ENCODE measurements at places on chromosomes 12 and 14.

DNA sequence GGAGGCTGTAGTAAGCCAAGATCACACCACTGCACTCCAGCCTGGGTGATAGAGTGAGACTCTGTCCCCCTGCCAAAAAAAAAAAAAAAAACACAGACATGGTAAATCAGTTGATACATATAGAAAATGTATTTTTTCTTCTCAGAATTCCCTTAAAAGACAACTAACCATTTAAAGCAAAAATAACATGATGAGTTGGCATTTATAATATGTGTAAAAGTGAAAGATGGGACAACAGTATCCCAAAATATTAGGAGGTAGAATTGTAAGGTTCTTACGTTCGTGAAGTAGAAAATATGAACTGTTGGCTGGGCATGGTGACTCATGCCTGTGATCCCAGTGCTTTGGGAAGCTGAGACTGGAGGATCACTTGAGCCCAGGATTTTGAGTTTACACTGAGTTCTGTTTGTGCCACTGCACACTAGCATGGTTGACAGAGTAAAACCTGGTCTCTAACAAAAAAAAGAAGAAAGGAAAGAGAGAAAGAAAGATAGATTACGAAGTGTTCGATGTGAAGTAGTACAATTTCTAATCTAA, 296.7 kb downstream of the FBXL14 start:
- no peak for DNase-seq

GRCh38 chr12:132413931-132414588, 75.9 kb upstream of the FBRSL1 start:
- DNase-seq, result peak; percentile 88

- DNase-seq, result peak; percentile 88
These were observed at the start of gene KCNA5 for GRCh38 chr12:5043589-5044419. Gene KCNA5, plus strand, starts transcription at chr12:5043879. Its CDS starts 269 bp downstream, at chr12:5044148.

GRCh38 chr12:44314007-44314500, 478.2 kb downstream of the TMEM117 start:
- DNase-seq, result no peak

DNA sequence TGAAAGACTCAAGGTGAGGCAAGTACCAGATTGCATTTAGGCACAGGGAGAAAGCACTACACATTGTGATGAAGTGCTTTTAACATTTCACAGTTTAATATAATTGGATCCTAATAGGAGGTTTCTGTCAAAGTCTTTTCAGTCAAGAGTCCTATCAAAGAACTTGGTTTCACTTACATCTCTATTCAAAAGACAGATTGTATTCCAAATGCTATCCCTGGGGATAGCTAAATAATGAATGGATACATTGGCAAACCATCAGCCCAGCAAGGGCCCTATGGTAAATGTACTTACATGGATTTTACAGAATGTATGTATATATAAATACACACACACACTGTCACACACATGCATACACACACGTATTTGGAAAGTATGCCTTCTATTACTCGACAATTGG, 655.5 kb upstream of the FLRT2 start:
- DNase-seq, result no peak

DNA sequence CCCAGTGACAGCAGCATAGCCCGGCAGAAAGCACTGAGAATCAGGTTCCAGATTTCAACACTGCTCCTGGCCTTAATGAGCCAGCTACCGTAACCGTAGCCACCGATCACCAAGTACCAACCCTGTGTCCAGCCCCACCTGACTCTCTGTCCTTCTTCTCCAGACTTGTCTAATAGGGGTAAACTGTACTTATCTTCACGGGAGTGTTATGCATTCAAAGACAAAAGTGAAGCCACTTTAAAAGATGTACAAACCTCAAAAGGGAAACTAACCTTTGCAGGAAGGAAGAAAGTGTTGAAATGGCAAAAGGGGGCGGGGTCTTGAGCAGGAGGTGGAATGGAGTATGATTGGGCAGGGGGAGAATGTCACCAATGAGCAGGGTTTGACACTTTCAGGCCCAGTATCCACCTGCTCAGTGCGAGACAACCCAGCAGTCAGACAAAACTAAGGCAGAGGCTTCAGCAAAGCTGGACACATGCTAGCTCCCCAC, 226.1 kb downstream of the CHST11 start:
- peak; percentile 36 for DNase-seq

GRCh38 chr12:61758661-61759060, 501.5 kb upstream of the USP15 start:
- DNase-seq, result no peak

DNA sequence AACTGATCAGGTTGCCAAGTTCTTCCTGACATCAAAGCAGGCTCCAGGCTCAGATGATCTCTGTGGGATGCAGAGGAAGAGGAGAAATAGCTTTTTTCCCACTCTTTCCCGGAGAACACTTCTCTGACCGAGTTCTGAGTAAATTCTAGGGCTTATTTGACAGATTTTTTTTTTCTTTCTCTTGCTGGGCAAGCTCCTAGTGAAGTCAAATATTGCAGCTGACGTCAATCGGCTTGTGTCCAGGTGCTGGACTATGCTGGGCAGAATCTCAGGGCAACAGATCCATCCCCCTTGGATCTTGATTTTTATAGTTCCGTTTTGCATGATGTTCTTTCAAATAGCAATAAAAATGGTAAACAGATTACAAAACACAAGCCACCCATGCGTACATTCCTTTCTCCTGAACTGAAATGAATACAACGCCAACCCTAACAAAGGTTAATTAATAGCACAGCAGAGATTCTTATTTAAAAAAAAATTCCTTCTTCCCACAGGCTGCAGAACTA, 182.2 kb downstream of the NOVA1 start:
- no peak for DNase-seq

GRCh38 chr14:38202444-38203191, 5.1 kb upstream of the SSTR1 start:
- peak; percentile 81 for DNase-seq

GRCh38 chr12:111482462-111482861, 76.7 kb downstream of the SH2B3 start:
- no peak for DNase-seq

- peak; percentile 82 for DNase-seq
These were observed 567 bp downstream of the FUT8 start for GRCh38 chr14:65412856-65413738.

GRCh38 chr12:112163471-112163991, 38.2 kb downstream of the TRAFD1 start:
- DNase-seq, result no peak

GRCh38 chr12:93818488-93819049, 141.4 kb downstream of the CRADD start:
- no peak for DNase-seq

DNA sequence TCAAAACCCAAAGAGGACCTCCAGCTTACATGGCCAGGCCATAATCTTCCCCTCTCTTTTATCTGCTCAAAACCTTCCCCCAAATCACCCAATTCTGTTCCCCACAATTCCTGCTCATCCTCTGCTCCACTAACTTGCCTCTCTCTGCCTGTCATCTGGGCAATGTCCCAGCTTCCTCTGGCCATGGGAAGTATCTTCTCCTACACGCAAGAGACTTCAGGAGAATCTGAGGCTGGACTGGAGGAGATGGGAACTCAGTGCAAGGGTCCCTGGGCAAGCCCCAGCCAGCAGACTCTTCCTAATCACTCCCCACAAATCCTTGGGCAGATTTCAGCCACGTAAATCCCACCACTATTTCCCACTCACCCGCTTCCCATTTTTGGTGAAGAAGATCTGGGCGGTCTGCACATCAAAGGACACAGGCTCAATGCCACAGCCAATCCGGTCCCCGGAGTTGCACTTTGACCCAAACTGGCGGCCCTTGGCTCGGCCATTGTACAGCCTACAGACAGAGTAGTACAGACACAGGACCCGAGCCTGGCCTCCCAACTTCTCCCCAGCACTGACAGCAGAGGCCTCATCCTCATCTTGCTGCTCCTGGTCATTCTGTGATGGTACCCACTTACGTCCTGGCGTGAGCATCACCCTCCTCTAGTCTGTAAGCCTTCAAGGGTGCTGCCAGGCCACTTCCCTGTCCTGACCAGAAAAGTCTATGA, 4.7 kb downstream of the SPRYD3 start:
- DNase-seq, result peak; percentile 34

DNA sequence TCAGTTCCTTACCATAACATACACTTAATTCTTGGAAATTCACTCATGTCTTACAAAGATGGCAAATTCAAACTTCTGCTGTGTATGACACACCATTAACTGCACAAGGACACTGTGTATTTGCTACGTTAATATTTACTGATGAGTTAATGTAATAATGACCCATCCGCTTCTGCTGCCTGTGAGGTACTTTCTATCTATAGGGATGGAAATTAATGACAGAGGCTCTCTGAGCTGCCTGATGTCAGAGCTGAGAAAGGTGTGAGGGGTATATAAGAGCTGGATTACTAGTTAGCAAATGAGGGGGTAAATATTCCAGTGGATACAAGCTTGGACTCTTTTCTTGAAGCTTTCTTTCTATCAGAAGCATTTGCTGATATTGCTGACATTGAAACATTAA, at the start of gene IAPP:
TSS of gene IAPP (plus strand) at position 301 of the 400 bp plus-strand sequence. CDS start 450 bp downstream, outside the sequence.
- DNase-seq, result no peak

GRCh38 chr12:114894076-114894475, 210.1 kb upstream of the TBX3 start:
- DNase-seq, result peak; percentile 15

DNA sequence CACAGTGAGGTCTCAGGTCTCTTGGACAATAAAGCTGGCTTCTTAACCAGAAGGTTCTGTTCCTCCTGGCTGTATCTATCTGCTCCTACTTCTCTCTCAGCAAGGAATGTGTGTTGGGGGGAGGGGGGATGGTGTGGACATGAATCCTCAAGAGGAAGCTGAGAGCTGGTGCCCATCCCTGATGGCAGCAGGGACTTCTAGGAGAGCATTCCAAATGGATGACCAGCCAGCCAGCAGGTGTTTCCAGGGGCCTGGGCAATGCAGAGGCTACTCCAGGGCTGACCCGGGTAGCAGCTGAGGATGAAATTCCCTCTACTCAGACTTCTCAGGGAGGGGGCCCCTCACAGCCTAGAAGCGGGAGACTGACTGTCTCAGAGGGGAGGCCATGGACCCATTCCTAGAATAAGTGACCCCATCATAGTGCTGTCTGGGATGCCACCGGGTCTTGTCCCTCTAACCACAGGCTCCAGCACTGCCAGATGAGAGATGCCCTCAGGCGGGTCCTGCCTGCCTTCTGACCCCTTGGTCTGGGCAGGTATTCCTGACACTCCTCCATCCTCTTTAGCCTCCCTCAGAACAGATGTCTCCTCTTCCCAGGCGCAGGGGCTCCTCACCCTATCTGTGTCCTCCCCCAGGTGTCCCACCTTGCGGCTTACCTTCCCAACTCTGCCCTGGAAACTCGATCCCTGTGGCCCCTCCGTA, 1.2 kb downstream of the RAB15 start:
- DNase-seq, result peak; percentile 66

DNA sequence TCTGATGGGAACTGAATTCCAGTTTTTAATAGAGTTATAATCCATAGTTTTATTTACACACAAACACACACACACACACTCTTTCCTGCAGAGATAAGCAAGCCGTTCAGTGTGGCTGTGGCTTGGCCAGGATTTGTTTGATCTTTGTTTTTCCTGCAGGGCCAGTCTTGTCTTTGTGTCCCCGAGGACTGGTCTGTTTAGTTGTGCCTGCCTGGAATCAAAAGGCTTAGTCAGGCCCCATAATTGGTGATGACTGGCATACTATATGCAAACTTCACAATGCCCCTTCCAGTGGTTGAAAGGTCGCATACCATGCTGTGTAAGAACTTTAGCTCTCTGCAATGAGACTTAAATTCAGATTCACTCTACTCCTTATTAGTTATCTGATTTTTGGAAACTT, 26.0 kb downstream of the WBP11 start:
- peak; percentile 51 for DNase-seq

- no peak for DNase-seq
These were observed 381.2 kb downstream of the BCL11B start for GRCh38 chr14:98890556-98891340.

DNA sequence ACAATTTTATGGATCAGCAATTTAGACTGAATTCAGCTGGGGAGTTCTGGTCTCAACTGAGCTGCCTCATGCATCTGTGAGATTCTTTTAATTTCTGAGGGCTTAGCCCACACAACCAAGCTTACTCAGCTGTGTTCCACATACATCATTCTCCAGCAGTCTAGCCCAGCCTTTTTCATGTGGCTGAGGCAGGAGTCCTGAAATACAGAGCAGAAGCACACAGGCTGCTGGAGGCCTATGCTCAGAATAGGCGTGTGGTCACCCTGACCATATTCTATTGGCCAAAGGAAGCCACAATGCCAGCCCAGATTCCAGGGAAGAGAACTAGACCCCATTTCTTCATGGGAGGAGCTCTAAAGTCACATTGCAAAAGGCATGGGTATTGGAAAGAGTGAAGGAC, 72.3 kb upstream of the DHRS4 start:
- no peak for DNase-seq

DNA sequence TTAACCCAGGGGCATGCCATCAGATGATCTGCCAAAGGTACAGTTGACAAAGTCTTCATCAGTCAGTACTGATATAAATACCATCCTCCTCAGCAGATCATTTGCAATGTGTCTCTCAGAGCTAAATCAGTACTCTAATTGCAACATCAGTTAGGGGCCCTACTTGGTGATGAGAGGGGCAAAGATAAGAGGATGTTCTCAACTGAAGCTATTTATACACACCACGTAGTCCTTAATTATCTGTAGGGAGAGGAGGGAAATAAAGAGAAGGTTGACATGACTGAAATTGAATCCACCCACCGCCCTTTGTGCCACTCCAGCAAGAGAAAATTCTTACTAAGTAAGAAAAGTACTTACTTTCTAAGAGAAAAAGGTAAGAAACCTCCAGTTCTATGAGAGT, 157.8 kb upstream of the NUDT4 start:
- no peak for DNase-seq

DNA sequence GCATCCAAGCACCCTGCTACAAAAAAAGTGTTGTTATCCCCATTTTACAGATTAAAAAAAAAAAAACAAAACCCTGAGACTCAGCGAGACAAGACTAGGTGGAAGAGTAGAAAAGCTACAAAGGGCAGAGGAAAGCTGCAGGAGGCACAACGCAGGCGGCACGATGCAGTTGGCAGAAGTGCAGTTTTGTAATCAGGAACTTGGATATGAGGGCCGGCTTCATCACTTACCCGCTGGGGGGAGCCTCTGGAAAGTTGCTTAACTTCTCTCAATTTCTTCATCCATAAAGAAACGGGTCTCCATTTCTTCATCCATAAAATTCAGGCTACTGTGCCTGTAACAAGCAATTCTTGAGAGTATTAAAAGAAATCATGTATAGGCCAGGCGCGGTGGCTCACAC, 33.1 kb upstream of the CCDC60 start:
- no peak for DNase-seq

DNA sequence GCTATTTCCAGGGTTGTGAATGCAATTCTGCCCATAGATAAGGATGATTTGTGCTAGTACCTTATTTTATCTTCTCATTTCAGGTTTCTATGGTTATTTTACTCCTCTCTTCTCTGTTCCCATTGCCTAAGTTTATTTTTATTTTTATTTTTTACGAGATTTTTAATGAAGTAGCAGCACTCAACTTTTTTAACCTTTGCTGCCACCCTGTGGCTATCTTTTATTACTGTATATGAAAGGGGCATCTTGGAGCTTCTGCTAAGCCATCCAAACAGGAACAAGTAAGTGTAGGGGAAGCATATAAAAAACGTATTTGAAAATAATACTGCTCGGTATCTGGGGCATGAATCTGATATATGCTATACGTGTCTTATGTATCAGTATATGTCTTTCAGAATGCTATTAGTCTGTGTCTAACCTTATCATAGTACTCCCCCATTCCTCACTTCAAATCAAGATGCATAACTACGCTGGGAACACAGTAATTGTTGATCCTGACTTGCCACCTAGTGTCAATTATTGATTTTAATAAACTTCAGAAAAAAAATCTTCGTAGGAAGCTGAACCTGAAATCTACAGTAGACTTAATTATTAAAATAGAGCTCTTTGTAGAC, 60.3 kb downstream of the KLRG1 start:
- no peak for DNase-seq

All from endodermal cell (in vitro differentiated cells).